ENCODE measurements at places on chromosomes 5 and 9.

DNA sequence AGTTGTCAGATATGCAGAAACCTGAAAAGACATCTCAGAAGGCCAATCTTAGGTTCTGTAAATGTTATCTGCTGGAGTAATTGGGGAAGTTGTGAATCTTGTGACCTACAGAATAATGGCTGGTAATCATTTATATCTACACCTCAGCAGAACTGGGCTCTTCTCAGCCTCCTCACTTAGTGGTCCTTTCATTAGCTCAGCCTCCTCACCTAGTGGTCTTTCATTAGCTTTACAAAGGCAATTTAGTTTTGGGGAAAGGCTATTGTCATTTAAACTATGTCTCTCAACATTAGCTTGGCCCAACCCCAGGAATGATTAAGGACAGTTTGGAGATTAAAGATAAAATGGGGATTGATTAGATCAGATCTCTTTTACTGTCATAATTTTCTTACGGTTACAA lies 284.2 kb upstream of the SGCD start:
- no peak for DNase-seq

- no peak for DNase-seq
Measured at GRCh38 chr9:34823778-34824177, 113.8 kb upstream of the CCL21 start.

DNA sequence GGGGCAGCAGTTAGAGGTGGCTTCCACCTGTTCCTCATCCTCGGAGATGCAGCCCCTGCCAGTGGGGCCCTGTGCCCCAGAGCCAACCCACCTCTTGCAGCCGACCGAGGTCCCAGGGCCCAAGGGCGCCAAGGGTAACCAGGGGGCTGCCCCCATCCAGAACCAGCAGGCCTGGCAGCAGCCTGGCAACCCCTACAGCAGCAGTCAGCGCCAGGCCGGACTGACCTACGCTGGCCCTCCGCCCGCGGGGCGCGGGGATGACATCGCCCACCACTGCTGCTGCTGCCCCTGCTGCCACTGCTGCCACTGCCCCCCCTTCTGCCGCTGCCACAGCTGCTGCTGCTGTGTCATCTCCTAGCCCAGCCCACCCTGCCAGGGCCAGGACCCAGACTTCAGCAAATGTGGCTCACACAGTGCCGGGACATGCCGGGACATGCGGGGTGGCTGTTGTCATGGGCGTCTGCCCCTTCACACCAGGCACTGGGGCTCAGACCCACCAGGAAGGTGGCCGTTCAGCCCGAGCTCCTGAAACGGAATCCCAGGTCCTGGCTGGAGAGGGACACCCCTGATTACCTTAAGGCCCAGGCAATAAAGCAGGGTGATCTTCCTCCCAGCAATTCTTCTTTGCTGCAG lies 841 bp downstream of the CYSRT1 start:
- no peak for DNase-seq

- DNase-seq = no peak
Measured at GRCh38 chr5:38660194-38660668, 103.8 kb upstream of the LIFR start.

- DNase-seq = no peak
Measured at GRCh38 chr9:20898885-20899554, 132.4 kb downstream of the HACD4 start.

DNA sequence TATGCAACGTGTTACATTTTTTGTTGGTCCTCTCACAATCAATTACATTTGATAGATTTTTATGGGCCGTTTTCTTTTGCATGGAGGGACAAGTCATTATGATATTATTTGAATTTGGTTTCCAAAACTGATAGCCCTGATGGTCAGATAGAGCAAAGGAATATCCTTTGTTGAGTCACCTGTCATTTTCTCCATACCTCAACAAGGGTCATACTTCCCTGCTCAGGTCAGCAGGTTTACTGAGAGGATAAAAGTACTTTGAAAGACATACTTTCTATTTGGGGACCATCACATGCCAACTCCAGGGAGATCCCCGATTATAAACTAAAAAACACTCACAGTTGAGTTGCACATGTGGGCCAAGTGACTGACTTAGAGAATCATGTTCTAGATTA lies 132.9 kb downstream of the SUSD1 start:
- no peak for DNase-seq

GRCh38 chr5:90446961-90447360 lies 27.6 kb downstream of the MBLAC2 start:
- DNase-seq = no peak

- DNase-seq = no peak
Measured at GRCh38 chr5:68757006-68757405, 336.8 kb upstream of the SLC30A5 start.

GRCh38 chr5:127931396-127931795 lies 152.2 kb upstream of the SLC12A2 start:
- no peak for DNase-seq

- no peak for DNase-seq
Measured at GRCh38 chr9:21873540-21874221, 71.2 kb downstream of the MTAP start.

- no peak for DNase-seq
Measured at GRCh38 chr5:132265336-132266030, 8.0 kb downstream of the PDLIM4 start.

DNA sequence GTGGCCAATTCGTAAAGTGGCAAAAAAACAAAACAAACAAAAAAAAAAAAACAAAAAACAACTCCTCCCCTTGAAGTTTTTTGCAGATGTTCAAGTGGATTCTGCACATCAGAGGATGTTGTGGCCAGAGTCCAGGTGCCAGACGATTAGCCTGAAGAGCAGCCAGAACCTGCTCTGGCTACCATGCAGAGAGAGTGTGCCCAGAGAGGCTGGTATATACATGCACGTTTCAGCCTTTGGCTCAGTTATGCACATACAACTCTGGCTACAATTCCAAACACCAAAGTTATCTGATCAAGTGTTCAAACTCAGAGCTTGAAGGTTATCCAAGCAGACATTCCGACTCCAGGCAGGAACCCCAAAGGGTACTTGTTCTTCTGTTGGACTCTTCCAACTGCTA lies 34.7 kb downstream of the GGTA1 start:
- DNase-seq = no peak

DNA sequence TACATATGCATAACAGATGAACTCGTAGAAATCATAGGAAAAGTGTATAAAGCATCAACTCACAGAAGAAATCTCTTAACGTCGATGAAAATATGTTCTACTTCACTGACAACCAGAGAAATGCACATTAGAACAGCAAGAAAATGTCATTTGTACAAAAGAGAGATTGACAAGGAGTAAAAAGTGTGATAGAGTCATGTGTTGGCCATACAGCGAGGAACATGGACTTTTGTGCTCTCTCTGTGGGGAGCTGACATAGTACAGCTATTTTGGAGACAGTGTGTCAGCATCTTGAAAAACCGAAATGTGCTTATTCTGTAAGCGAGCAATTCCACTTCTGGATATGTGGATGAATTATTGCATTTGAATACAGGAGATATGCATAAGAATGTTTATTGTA lies 477.9 kb downstream of the ICE1 start:
- DNase-seq = no peak

DNA sequence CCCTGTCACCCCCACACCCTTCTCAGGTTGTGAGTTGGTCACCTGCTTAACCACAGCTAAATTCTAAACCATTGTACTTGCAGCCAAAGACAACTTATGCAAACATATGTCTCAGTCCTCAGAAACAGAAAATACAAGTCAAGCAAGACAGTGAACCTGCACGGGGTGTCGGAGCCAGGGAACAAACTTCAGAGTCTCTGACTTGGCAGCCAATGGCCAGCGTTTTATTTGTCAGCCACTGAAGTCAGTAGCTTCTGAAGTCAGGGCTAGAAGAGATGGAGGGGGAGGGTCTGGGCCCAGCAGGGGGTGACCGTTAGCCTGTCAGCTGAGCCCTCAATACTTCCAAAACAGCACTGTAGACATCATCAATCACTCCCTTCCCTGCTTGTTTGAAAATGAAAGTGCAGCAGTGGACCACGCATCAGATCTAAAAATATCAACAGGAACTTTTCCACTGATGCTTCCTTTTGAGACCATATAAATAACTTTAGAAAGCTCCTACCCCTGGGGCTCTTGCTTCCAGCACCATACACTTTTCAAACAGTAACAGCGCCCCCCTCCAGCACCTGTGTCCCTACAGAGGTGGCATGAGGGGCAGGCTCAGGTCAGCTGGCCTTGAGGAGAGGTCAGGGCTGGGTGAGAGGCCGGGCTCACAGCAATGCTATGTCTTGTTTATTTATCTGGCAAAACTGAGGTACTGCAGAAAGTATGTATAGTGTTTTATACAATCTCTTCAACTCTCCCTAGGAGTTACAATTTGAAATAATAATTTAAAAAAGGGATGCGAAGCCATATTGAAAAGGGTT lies 142.5 kb downstream of the ACER2 start:
- no peak for DNase-seq

GRCh38 chr5:35373249-35373648 lies 143.0 kb upstream of the PRLR start:
- DNase-seq = no peak

DNA sequence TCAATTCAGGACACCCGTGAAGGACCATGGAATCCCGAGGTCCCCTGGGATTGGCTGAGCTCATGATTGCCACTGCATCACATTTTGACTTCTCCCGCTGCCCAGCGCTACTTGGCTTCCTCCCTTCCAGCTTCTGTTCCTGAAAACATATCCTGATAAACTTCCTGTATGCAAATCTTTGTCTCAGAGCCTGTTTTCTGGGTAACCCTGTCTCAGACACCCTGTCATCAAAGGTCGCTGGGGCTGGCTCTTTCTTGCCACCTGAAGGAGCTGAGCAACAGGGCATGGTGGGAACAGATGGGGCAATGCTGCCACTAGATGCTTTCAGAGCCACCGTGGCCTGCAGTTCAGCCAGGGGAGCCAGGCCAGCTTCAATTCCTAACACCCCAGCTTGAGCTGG lies 154.3 kb upstream of the TBC1D2 start:
- no peak for DNase-seq

GRCh38 chr9:27129221-27129620 lies 20.2 kb downstream of the TEK start:
- DNase-seq = no peak

DNA sequence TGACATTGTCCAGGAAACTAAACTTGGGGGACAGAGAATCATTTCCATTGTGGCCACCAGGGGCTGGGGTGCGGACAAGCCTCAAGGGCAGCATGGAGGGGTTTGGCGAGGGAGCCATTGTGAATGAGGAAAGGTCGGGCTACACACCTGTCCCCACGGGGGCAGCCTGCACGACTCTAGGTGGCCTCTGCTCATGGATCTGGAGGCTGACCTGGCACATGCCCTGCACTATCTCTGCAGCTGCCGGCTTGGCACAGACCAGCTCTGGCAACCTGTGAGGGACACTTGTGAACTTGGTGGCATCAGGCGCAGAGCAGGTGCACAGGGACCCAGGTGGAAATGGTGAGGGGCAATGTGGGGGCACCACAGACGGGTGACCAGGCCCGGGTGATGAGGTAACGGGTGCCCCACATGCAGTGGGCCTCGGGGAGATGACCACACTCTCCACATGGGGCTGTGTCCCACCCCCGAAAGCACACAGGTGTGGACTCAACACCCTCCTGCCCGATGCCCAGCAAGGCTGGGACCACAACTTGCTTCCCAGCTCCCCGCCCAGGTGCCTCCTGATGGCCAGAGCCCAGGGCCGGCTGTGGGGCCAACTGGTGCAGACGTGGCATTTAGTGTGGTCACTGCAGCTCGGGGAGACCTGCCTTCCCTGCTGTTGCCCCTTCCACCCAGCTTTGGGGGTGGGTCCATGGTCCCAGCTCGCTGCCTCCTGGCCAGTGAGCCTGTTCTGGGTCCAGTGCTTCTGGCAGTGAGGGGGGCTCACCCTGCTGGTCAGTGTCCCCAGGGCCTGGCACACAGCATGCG lies 60.9 kb upstream of the UBAC1 start:
- no peak for DNase-seq

DNA sequence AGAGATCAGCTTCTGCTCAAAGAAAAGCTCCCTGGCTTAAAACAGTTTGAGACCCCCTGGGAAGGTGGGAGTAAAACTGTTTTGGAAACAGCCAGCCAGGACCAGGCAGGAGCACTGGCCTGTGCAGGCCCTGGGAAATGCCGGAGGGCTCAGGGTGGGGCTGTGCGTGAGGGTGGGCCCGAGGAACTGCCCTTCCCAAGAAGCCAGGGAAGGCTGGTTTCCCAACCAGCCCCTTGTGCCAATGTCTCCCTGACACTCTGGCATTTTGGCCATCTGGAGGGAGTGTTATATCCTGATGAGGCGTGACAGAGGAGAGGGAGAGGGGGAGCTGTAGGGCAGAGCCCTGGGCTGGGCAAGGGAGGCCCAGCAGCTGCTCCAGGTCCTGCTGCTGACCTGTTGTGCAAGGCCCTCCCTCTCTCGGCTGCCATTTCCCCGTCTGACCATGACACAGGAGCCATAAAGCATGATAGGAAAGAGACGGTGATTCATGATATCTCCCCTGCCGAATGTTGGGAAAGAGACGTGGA lies 16.1 kb downstream of the OLFML2A start:
- no peak for DNase-seq

GRCh38 chr5:80409367-80409966 lies 1.6 kb downstream of the ZFYVE16 start:
- no peak for DNase-seq

DNA sequence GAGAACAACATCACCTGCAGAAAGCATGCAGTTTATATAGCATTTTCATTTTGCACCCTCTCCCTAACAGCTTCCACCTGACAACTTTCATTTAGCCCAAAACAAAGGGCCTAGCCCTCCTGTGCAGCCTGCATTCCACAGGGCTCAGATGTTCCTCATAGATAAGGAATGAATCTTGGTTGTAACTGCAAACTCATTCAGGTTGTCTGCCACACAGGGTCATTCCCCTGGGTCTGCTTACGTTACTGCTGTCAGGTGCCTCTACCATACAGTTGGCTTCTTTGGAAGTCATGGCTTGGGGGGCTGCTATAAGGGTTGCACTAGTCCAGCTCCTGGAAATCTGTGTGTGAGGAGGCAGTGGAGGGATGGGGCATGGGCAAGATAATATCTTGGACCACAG lies 2.7 kb upstream of the DCP2 start:
- DNase-seq = no peak

- DNase-seq = no peak
Measured at GRCh38 chr5:166499447-166500240, 1791.8 kb upstream of the WWC1 start.

- DNase-seq = no peak
Measured at GRCh38 chr5:59496524-59497134, 396.9 kb downstream of the PDE4D start.

- DNase-seq = peak; percentile 46
Measured at GRCh38 chr5:138352722-138353559, 456 bp downstream of the KDM3B start.

DNA sequence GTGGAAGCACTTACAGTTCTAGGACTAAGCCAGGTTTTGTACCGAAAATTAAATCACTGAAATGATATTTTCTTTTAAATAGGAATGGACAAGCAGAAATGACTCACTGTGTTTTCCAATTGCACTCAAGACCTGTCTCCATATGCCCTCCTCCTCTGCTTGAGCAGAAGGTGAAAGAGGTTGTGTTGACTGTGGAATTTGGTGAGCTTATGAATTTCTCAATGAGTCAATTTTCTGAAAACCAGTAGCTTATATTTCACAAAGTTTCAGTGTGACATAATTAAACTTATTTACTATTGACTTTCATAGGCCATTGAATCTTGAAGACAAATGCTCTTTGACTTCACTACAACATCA lies 249.9 kb downstream of the NPR3 start:
- DNase-seq = no peak

- DNase-seq = no peak
Measured at GRCh38 chr9:129714511-129715061, 38.3 kb downstream of the PTGES start.
